SW 1271 (cell line): ENCODE measurements at places on chromosomes 7 and 10.

- no peak for DNase-seq
Measured at GRCh38 chr7:151141311-151141854, 26.1 kb downstream of the GBX1 start.

- no peak for DNase-seq
Measured at GRCh38 chr7:84170646-84171045, 23.9 kb downstream of the SEMA3A start.

GRCh38 chr7:51024867-51025266 is 242.2 kb upstream of the GRB10 start:
- no peak for DNase-seq

DNA sequence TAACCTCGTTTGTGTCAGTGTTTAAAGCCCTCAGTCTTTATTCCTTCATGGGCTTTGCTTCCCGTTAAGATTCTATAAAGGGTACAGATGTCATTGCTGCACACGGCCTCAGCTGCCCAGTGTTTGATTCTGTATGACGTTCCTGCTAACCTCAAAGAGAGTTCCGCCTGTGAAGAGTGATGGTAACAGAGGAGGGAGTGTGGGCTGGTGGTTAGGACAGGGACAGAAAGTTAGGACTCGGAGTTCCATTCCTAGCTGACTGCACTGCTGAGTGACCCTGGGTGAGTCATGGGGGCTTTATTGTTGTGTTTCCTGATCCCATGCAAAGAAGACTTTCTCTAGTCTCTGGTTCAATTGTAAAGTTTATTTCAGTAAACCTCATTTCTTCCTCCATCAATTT is 227.1 kb downstream of the DYNC1I1 start:
- no peak for DNase-seq

DNA sequence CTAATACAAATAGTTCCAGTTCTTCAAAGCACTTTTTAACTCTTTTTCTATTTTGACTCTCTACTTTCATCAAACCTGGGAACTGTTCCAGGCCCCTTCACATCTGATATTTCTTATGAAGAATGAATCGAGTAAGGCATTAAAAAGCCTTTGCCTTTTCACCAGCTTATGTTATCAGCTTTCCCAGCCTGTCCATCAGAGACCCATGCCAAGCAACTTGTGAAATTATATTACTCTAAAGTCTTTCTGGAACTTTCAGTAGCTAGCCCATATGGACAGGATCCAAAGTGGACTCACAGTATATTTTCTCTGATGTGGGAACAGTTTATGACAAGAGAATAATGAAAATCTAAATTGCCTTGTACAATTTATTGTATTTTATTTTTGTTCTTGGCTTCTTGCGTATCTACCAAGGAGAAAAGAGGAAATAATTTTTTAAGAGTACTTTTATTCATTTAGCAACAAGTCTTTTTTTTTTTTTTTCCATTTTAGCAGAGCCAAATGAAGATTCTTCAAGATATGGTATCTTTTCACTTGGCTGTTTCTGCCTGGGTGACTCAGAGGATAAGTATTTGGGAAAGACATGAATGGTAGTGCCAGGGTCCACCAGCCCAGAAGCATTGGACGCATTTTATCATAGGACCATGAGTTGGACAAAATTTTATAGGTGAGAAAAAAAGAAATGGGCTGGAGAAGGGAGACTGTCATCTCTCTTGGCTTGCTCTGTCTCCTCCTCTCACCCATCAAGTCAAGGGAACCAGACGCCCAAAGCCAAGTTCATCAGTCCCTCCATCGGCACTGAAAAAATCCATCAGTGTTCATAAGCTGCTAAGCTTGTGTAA is 195.8 kb upstream of the NEBL start:
- no peak for DNase-seq

GRCh38 chr7:142100634-142101033 is 10.9 kb upstream of the MGAM2 start:
- DNase-seq: no peak

DNA sequence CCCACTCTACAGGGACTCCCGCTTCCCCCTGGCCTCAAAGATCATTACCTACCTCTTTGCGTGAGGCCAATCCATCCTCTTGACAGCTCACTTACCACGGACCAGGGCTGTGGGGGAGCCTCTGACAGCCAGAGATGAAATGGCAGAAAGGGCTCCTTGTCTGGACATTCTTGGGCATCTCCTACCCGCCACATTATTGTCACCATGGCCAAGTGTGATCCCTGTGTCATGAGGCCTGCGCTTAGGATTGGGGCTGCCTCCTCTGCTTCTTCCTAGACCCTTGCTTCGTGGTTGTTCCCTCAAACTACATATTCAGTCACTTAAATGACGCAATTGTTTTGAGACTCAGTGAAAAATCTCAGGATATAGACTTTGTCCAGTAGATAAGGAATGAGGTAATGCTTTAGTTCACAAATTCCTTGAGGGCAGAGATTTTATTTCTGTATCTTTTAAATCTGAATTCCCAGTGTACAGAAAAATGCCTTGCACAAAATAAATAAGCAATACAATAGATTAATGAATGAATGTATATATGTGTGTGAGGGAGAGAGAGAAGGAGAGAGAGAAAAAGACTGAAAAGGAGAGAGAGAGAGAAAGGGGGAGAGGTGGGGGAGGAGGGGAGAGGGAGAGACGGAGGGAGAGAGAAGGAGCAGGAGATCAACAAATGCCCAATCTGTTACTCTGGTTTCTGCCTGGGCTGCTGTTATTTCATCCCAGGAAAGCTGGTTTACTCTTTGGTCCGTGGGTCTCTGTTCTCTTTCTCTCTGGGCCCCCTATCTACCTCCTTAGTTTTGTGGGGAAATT is 159.0 kb downstream of the PLXNA4 start:
- DNase-seq: no peak

DNA sequence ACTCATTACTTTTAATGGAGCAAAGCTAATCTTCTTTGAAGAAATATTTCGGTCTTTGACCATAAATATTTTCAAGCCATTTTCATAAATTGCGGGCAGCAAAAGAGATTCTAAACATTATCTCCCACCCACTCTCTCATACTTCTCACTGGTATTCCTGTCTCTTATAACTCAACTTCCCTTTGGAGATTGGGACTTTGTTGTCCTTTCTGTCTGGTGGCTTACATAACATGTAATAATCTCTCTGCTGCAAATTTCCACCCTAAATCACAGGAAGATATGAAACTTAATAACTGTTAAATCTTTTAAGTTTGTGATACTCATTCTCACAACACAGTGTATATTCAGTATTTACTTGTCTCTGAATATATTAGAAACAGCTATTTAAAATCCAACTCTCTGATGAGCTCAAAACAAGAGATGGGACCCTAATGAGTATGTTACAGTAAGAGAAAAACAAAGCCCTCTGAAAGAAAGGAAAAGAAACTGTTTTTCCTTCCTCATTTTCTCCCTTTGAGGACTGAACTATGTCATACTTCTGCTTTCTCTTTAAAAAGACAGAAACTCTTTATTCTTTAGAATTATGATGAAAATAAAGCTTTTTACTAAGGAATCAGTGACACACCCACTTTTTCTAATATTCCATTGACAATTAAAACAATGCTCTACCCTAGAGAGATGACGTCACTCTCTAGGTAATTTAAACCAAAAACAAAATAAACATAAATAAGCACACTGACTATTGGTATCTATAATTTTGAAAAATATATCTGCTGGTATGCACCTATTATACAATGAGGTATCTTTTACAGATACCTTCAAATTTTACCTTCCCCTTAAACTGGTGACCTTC is 14.7 kb downstream of the CALCR start:
- DNase-seq: no peak

DNA sequence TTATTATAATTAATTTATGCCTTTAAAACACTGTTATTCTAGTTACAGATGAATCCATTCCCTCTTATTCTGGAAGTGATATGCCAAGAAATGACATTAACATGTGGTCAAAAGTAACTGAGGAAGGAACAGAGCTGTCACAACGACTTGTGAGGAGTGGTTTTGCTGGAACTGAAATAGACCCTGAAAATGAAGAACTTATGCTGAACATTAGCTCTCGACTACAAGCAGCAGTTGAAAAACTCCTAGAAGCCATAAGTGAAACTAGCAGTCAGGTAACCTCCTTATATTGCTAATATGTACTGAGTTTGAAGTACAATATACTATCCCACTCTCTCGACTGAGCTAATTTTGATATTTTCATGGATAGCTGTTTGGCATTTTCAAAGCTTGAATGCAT is 81.6 kb downstream of the CYP51A1 start:
- no peak for DNase-seq

DNA sequence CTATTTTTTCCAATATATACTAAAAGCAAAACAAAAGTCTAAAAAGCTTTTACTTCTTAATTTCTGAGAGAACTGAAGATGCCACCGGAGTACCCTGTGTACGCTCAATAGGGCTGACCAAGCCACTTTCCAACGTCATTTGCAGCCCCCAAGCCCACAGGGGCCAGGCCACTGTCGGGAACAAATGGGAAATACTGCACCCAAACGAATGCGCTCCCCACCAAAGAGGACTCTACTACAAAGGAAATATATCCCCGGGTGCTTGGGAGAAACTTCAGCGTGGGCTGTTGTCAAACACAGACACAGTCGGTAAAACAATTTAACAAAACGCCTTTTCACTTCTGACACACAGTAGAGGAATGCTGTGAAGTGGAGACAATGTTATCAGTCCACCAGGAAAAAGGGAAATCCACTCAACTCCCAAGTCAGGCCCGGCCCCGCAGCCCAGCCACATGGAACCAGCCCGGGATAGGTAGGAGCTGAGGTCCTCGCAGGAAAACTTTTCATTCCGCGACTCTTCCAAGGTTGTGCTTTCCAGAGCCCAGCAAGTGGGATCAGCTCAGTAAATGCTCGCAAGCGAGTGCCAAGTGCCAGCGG is 1.4 kb downstream of the PARD3 start:
- DNase-seq: no peak

DNA sequence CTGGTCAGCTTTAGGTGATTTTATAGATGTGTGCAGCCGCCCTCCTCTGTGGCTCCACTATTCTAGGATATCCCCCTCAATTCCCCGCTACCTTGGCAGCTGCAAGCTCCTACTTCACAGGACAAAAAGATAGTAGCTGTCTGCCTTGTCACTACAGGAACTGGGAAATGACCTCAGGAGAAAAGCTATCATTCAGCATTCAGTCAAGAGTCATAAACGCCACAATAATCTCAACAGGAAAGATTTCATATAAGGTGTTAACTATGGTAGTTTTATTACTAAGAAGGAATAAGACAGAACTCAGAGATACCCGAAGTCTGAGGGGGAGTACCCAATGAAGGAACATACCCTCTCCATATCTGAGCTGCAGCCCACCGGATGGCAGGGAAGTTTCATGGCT is 63.9 kb downstream of the CRPPA start:
- DNase-seq: no peak

GRCh38 chr10:661597-662222 is 27.8 kb downstream of the DIP2C start:
- DNase-seq: no peak

DNA sequence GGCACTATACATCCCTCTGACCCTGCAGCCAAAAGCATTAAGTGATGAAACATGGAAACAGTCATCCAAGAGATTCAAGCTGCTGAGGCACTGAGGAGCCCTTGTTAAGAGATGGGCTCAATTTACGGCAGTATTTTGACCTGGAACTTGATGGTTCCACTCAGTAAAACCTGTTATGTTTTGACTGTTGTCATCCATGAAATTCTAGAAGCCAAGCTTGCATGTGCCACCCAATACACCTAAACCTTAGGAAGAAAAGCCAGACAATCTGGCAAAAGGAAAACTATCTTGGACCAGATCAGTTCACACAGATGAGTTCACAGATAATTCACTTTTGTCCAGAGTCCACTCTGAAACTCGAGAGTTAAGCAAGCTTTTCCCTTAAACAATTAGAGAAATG is 53.2 kb downstream of the ICA1 start:
- no peak for DNase-seq

DNA sequence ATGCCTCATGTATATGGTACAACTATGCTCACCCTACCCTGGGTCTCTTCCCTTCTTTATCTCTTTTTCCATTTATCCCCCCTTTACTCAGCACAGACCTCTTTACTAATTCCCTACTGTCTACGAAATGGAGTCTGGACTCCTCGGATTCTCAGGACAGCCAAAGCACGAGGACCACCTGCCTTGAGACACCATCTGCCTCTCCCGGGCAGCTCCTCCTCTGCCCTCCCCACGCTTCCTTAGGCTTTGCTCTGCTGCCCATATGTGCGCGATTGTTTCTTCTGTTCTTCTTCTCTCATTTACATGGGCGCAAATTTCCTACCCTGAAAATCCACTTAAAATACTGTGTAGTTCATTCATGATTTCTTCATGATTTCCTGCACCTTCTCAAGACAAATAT is 62.7 kb upstream of the STK17A start:
- DNase-seq: no peak

- DNase-seq: no peak
Measured at GRCh38 chr10:33571616-33572015, 237.1 kb upstream of the NRP1 start.

GRCh38 chr10:71767420-71768035 is 5.8 kb downstream of the VSIR start:
- DNase-seq: no peak

DNA sequence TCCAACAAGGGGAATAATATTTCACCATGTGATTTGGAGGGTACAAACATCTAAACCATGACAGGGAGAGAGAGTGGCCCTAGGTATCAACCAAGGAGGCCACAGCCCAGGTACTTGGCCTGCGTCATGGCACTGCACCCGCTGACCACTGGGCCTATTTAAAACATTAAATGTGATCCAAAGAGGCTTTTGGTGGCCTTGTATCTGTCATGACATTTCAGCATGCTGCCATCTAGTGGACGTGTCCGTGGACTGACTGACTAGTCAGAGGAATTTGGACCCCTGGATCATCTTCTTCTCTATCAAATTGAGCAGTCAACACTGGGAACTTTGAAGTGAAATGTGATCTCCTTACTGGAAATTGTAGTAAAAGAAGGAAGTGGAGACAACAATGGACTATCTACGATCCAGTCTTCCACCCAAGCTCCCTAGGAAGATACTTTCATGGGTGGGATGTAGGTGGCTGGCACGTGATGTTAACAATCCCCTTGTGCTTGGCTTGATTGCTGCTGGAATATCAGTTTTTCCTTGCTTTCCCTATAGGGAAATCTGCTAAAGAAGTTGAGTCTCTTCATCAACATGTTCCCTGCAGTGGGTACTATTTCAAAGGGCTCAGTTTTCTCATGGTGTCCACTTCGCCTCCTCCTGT is 24.6 kb upstream of the ITGA8 start:
- no peak for DNase-seq

GRCh38 chr10:13690281-13690825 is 103.6 kb downstream of the PRPF18 start:
- DNase-seq: no peak

- DNase-seq: no peak
Measured at GRCh38 chr10:45418849-45419675, 45.0 kb downstream of the ALOX5 start.

DNA sequence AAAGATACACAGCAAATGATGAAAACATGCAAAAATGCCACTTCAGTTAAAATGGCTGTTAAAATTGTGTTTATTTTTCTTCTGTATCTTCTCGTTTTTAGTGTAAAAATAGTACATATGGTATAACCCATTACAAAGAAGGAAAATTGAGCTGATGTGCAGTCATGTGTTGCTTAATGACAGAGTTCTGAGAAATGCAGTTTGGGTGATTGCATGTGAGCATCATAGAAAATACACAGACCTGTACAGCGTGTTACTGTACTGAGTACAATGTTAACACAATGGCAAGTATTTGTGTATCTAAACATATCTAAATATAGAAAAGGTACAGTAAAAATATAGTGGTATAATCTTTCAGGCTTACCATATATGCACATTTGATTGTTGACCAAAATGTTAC is 7.3 kb downstream of the DMTF1 start:
- no peak for DNase-seq
